Fibroblast of skin of left quadriceps (primary cell): ENCODE measurements at places on chromosomes 6 and 20.
A peak's percentile ranks its signal among the peaks of the same experiment; 100 is the strongest.

DNA sequence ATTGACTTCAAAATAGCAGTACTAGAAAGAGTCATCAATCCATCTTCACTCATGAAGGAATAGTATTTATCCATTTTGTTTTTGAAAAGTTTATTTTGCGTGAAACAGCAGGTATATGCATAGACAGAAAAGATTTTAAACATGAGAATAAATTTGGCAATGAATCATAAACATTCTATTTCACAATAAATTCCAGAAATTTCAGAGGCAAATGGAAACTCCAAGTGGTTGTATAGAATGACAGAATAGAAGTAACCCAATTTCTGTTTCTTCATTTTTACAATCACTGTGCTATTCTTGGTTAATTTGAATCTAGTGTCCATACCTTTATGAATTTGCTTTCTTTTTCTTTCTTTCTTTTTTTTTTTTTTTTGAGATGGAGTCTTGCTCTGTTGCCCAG, 173.0 kb upstream of the ECI2 start:
- no peak for DNase-seq

DNA sequence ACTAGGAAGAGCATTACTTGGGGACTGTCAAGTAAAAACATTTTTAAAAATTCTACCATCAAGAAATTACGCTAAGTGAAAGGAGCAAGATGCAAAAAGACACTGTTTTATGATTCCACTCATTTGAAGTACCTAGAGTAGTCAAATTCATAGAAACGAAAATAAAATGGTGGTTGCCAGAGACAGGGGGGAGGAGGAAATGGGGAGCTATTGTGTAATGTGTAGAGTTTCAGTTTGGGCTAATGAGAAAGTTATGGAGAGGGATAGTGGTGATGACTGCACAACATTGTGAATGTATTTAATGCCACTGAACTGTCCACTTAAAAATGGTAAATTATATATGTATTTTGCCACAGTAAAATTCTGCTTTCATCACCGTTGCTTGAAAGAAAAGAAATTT, 83.8 kb downstream of the UST start:
- DNase-seq, result no peak

DNA sequence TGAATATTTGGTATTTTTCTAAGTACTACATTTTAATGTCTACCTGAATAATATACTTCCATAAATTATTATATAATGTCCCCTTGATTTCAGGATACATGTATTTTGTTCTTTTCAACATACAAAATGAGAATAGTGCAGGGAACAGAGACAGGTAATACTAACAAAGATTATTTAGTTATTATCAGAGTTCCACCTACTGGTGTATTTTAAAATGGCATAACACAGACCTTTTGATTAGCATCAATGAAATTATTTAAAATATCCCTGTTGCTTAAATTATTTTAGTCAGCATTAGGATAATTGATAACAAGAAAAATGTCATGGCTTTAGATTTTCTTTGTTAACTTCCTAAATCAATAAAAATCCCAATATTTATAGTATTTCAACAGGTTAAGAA, 184.0 kb downstream of the PRDM13 start:
- DNase-seq, result no peak

GRCh38 chr20:44959082-44959637, 1.0 kb downstream of the TOMM34 start:
- DNase-seq, result no peak

GRCh38 chr20:48025051-48025515, 239.8 kb upstream of the SULF2 start:
- peak; percentile 60 for DNase-seq

GRCh38 chr20:42041000-42041565, 422.9 kb upstream of the CHD6 start:
- no peak for DNase-seq

- no peak for DNase-seq
Measured at GRCh38 chr20:14116037-14116436, 120.7 kb downstream of the MACROD2 start.

DNA sequence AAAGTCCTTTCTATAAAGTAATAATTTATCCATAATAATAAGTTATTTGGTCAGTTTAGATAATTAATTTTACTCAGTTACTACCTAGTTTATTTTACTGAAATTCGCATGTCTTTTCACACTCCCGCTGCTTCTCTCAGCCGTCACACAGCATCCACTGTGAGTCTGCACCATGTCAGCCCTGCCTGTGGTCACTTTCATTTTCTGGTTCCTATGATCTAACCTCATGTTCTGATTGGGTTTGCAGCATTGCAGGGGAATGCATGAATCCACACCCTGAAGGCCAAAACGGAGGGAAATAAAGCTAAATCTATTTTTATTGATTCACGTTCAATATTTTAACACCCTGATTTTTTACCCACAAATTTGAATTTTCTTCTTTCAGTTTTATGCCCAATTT, 47.4 kb downstream of the PDE10A start:
- DNase-seq, result no peak

DNA sequence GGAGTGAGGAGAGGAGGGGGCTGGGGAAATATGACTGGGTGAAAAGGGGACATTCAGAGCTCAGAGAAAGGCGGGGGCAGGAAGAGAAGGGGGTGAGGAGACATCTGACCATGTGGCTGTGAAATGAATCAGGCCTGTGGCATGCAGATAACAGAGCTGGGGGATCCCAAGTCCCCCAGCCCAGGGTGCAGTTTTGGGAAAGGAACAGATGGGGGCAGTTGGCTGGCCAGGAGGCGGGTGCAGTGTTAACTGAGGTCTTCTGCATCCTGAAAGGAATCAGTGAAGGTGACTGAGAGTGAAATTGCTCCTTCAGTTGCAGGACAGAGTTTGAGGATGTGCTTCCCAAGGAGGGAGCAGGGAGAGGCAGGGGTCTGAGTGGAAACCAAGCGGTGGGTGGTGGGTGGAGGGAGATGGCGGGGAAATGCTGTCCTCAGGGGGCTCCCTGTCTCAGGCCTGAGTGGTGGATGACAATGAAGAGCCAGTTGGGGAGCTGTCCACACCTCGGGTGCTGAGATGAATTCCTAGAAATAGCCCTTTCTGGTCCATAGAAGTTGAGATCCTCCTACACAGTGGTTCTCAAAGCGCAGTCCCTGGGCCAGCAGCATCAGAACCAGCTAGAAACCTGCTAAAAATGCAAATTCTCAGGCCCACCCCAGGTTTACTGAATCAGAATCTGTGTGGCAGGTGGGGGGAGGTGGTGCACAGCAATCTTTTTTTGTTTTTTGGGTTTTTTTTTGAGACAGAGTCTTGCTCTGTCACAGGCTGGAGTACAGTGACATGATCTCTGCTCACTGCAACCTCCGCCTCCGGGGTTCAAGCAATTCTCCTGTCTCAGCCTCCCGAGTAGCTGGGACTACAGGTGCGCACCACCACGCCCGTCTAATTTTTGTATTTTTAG, 26.0 kb upstream of the CCDC167 start:
- no peak for DNase-seq

GRCh38 chr6:153927867-153928266, 111.2 kb upstream of the OPRM1 start:
- DNase-seq, result no peak

- DNase-seq, result no peak
Measured at GRCh38 chr20:1131354-1131753, 13.0 kb downstream of the PSMF1 start.

DNA sequence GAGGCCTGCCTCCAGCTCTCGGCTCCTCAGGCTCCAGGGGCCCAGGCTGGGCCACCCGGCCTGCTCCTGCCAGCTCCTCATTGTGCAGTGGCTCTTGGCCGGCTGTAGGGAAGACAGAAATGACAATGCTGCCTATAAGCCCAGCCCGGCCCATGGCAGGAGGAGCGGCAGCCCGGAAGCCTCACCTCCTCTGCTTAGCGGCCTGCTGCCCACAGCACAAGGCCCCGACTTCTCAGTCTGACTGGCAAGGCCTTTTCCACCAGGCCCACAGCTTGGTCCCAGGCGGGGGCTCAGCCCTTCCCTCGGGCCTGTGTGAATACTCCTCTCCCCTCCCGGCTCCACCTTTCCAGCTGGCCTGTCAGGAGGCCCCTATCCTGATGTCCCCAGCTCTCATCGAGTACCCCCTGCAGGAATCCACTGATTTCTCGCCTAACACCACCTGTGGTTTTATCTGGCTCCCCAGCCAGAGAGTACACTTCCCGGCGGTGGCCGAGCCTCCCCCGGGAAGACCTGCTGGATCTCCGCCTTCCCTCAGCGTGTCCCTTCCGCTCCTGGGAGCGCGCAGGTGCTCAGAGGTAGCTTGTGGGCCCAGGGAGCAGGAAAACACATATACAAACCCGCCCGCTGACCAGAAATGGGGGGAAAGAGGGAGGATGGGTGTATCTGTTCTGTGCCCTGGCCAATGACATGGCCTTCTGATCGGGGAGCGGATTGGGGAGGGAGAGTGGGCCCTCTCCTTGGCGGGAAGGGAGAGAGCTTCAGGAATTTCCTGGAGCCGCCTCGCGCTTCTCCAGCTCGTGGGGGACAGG, 963 bp downstream of the DDRGK1 start:
- DNase-seq, result no peak

DNA sequence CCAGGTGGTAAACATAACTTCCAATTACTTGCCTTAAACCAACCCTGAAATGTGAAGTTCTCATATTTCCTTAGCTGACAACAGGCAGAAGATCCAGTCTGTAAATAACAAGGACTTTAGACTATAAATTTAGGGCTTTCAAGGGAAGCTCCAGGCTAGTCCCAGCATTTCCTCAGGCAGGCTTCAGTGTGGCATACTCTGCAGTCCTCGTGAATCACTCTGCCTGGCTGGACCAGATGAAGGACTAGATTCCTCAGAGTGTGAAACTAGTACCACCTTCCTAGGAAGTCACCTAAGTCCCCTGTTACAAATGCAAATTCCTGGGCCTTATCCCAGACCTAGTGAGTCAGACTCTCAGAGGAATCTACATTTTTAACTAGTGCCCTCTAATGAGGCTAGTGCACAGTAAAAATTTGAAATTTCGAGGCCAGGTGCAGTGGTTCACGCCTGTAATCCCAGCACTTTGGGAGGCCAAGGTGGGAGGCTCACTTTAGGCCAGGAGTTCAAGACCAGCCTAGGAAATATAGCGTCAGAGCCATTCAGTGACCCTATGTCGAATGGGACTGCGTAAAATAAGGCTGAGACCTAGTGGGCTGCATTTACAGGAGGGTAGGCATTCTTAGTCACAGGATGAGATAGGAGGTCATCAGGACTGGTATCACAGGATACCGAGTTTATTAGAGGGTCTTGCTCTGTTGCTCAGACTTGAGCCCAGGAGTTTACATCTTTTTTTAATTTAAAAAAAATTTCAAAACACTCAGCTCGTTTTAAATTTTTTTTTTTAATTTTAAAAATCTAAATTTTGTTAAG, 279.6 kb upstream of the JARID2 start:
- no peak for DNase-seq

DNA sequence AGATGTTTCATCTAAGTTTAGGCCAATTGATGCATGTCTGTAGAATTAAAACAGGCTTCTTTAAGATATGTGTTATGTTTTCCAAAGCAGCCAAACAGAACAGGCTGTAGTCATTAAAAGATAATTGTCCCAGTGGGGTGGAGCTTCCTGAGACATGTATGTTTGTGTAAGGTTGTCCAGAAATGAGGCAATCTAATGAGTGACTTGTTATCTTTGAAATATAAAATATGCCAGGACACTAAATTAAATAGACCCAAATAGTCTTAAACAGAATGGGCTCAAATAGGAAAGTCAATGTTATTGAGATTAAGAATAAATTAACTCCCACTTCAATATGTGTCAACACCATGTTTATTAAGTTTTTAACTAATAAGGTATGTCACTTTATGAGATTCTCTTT, 204.7 kb upstream of the RNF217 start:
- no peak for DNase-seq

DNA sequence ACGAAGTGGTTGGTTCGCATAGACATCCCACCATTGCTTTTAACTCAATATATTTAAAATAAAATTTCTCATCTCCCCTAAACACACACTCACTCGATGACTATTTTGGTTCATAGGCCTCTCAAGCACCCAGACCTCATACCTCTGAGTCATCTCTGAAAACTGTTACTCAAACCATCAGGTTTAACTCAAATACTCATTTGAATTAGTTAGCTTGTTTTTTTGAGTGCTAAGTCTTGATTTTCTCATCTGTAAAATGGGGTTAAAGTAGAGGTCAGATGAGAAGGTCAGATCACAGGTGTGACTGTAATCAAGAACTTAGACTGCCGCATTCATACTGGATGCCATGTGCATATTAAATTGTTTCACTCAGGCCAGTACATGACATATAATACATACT, 243.9 kb upstream of the TENT5A start:
- DNase-seq, result peak; percentile 72

- DNase-seq, result no peak
Measured at GRCh38 chr6:87875781-87876180, 171.9 kb upstream of the SPACA1 start.

DNA sequence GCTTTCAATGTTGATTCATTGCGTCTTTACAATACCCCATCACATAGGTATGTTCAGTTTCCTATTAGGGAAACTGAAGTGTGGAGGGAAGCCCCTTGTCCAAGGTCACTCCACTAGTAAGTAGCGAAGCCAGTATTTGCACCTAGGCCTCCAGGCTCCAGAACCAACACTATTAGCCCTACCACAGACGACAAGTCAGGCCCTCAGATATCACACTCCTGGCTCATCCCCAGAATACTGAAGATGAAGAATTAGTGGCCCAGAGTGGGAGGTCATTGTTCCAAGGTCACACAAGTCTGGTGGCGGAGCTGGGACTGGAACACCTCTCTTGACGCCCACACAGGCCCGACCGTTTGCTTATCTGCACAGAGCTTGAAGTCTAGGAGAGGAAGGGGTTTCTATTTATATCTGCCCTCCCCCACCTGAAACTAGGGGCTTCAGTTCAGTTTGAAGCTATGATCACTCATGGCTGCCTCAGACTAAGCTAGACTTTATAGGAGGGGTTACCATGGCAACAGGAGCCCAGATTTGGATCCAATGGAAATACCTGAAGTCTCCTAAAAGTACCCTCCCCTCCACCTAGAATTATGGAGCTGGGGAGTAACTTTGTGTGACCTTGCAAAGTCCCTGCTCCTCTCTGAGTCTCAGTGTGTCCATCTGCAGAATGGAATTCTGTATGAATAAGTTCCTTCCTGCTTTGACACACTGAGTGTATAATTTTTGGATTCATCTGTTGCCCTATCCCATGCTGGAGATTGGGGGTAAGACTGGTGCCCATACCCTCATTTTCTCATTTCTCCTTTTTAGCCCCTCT, 2.2 kb downstream of the SNTA1 start:
- no peak for DNase-seq
